ENCODE measurements at places on chromosomes 11 and 22.

DNA sequence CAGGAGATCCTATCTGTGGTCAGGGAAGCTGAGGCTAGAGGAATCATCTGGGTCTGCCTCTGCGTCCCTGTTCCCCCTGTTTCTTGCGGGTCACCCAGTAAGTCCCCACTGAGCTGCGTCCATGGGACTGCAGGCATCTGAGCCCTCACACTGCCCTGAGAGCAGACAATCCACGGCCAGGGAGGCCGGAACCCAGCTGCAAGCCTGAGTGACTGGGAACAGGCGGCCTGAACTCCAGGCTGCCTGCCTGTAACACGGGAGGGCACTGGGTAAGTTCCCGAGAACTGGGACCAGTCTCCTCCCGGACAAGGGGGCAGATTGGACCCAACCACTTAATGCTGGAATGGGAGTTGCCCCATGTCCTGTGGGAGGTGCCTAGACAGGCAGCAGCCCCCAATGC, 727.4 kb downstream of the BRD1 start:
- no peak for DNase-seq

DNA sequence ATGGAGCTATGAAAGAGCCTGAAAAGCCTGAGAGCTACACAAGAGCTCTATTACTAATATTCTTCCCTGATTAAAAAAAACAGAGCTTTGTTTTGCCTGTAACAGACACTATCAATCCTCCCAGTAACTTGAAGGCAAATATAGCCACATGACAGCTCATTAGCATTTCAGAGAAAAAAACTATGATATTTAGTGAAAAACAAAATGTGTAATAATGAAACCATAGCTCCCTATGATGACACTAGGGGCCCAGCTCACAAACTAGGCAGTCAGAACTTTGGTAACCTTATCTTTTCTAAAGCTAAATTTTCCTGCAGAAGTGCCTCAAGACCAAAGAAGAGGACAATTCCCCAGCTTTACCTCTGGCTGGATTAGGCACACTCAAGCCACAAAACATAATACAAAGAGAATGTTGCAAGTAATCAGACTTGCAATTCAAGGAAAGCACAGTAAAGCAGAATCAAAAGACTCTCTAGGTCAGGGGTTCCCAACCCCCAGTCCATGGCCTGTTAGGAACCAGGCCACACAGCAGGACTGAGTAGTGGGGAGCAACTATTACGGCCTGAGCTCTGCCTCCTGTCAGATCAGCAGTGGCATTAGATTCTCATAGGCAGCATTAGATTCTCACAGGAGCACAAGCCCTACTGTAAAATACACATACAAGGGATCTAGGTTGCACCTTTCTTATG, 53.3 kb downstream of the MRTFA start:
- DNase-seq, result peak; percentile 49

GRCh38 chr22:43402128-43402527, 9.7 kb upstream of the MPPED1 start:
- no peak for DNase-seq

GRCh38 chr22:28015676-28016601, 96.9 kb upstream of the PITPNB start:
- no peak for DNase-seq

GRCh38 chr11:115092516-115092915, 411.7 kb downstream of the CADM1 start:
- no peak for DNase-seq

DNA sequence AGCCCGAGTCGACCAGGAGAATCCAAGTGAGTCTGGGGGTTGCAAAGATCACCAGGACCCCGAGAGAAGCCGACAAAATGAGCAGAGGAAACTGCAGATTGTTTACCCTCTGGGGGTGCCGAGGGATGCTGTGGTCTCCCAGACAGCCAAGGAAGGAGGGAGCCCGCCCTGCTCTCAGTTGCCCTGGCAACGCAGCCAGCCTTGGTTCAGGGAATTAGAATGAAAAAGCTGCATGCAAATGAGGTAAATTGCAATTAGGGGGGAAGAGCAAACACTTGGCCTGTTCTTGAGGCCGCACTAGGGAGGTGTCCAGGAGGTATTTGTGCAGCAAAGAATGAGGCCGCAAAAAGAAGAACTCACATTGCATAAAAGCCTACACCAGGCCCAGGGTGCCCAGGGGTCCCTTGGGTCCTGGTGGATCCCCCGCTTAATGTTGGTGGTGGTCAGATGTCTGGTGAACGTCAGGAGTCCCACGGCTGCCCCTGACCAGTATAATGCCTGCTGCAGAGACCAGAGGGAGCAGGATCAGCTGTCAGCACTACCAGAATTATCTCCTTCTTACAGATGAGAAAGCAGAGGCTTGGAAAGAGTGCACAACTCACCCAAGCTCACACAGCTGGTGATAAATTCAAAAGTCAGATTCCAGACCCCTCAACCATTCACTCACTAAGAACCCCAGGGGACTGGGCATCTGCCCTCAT, 40.3 kb upstream of the ATXN10 start:
- DNase-seq, result no peak

DNA sequence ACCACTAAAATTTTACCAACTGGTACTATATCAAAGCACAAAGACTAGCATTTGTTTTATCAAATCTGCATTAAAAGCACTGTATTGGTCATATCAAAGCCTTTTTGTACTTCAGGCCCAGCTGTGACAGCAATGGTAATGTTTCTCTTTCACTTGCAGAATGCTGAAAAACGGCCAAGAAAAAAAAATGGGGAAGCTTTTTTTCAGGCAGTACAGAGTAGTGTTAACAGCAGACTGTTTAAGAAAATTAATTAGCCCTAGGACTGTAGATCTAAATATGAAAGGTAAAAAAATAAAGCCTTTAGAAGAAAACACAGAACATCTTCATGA, 33.3 kb downstream of the DENND5A start:
- DNase-seq, result peak; percentile 27

GRCh38 chr11:93623179-93623578, 38.3 kb upstream of the CEP295 start:
- DNase-seq, result no peak

DNA sequence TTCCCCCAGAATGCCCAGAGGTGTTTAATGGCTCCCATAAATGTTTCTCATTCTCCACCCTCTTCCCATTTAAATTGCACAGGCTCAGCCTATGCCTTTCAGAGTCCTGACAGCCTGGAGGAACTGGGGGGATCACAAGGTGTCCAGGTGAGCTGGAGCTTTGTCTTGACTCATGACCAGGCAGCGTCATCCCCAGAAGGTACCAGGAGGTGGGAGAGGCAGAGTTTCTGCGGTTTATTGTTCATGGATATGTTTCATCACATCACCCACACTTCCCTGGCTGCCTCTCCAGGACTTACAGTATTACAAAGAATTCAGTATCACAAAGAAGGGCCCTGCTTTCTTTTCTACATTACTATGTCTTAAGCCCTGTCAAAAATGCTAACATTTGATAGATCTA, 103.2 kb upstream of the GALNT18 start:
- DNase-seq, result no peak

- peak; percentile 23 for DNase-seq
Measured at GRCh38 chr11:126061707-126062678, 673 bp downstream of the CDON start.

DNA sequence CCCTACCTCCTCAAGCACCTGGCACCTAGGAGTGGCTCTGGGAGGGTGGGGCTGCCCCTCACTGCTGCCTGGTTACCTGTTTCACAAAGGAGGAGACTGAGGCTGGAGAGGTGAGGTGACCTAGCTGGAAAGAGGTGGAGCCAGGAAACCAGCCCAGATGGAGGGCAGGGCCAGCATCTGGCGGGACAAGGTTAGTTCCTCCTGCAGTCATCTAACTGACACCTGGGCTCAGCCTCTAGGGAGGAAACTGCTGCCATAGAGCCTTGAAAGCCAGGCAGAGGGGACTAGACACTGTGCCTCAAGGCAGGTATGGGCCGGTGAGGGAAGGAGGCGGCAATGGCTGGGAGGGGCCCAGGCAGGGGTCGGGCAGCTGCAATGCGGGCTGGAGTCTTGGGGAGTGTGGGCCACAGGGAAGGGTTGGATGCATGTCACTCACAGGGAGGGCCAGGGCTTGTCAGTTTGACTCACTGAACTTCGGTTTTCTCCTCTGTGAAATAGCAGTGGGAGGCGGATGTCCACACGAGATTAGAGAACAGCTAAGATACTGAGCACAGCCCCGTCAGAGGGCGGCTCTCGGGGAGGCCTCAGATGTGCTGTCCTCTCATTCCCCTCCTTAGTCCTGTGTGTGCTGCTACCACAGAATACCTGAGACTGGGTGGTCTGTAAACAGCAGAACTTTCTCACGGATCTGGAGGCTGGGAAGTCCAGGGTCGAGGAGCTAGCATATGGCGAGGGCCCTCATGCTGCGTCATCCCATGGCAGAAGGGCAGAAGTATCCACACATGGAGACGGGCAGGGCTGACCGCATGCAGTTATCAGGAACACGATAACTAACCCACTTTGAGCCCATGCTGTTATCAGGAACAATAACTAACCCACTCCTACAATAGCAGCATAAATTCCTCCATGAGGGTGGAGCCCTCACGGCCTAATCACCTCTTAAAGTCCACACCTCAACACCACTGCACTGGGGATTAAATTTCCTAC, 16.1 kb downstream of the MGAT3 start:
- DNase-seq, result no peak

- peak; percentile 26 for DNase-seq
Measured at GRCh38 chr22:29879753-29880152, 3.2 kb upstream of the MTMR3 start.

DNA sequence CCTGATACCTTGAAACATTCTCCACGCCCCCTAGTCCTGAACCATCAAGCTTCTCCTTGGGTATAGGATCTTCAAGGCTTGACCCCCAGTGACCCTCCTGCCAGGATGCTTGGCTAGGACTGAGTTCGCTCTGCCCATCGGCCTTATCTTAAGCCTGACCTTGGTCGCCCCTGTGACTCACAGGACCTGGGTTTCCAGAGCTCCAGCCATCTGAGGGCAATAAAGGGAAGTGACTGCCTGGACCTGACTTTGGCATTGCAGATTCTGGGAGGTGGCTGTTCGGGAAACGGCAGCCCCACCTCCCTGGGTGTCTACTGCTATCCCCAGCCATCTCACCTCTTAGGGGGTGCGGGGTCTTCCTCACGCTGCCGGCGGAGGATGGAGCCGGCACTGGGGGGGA, 15.4 kb downstream of the CARD10 start:
- no peak for DNase-seq

- DNase-seq, result no peak
Measured at GRCh38 chr22:25104367-25104766, 95.3 kb upstream of the CRYBB3 start.
